ENCODE measurements at places on chromosomes 7 and 10.

DNA sequence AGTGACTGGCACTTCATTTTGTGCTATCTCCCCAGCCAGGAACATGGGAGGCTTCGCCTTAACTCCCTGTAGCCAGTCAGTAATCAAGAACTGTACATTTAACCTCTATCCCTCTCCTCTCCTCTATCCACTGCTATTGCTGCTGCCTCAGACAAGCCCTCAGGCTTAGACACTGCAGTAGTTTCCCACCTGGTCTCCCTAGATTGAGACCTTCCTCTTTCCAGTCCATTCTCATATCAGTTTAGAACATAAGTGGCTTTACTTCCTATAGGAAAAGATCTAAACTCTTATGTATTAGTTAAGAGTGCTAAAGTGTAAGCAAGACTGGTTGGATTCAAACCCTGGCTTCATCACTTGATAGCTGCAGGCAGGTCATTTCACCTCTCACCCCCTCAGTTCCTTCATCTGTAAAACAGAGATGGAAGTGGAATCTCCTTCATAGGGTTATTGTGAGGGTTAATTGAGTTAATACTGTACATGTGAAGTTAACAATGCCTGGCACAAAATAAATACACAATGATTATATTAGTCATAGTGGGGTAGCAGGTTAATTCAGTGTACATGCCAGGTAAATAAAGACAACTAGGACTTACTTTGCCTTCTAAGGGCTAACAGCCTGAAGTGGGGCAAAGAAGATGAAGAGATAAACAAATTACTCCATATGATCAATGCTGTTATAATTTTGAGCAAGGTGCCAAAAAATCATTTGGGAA lies 76.1 kb downstream of the ZNF277 start:
- no peak for DNase-seq

DNA sequence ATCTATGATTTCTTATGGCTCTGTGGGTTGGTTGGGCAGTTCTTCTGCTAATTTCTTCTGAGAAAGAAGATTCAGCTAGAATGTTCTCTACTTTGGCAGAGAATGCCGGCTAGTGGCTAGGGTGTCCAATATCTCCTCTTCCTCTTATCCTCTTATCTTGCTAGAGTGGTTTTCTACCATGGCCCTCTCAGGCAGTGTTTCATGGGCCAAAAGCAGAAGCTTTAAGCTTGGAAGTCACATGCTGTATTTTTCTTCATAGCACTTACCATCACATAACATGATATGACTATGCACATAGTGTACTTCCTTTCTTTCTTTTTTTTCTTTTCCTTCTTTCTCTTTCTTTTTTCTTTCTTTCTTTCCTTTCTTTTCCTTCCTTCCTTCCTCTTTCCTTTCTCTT lies 140.0 kb downstream of the ITGB8 start:
- DNase-seq: no peak

DNA sequence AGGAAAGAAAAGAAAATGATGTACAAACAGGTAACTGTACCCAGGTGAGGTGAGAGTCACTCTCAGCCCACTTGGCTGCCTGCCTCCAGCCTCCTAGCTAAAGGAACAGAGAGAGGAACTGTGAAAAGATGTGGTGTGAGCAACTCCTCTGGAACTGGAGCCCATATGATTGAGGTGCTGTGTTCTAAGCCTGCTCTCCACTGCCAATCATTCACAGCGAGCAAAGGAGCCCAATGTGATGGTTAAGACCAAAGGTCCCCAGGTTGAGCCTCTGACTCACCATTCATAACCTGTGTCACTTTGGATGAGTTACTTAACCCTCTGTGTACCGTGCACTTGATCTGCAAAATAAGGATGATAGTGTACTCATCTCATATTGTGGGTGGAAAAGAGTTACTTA lies 868.1 kb upstream of the AUTS2 start:
- DNase-seq: no peak

GRCh38 chr7:148723166-148723559 lies 24.5 kb downstream of the CUL1 start:
- no peak for DNase-seq

DNA sequence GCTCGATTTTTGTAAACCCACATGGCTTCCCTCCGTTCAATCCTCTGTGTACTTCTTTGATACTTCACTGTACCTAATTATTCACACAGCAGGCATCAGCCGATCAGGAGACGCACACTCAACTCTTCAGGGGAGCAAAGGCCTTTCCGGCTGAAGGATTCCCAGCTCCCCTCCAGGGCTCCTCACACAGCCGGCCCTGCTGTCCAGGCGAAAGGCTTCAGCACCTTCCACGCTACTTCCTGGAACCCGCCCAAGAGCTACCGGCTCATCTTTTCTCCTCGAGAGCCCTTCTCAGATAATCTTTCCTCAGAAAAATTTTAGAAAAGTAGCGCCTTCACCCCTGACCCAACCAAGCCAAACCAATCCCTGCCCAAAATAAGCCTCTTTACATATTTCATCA lies 270.4 kb downstream of the ZMYND11 start:
- DNase-seq: no peak

- DNase-seq: no peak
Measured at GRCh38 chr7:95509199-95509598, 23.5 kb downstream of the ASB4 start.

DNA sequence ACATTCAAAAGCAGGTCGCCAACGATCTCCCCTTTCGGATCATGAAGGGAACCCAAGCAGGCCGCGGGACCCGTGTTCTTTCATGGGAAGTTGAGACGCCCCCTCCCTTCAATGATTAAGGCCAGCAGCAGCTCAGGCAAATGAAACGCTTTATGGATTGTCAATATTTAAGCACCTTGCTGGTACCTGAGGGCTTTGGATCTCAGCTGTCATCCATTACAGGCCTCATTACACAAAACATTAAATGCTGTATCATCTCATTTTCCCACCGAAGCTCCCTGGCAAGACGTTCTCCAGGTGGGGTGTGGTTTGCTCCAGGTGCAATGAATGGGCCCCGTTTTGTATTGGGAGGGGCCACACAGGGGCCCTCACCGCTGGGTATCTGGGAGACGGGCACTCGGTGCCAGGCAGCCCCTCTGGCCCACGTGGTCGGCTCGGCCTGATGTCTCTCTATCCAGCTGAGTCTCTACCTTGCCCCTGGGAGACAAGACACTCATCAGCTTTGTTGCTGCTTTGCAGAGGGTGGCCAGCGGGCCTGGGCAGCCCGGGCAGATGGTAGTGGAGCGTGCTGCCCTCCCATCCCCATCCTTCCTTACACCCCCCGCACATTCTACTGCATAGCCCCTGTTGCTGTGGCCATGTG lies 456.1 kb upstream of the FOXK1 start:
- DNase-seq: no peak

- no peak for DNase-seq
Measured at GRCh38 chr10:127275272-127275671, 78.9 kb upstream of the INSYN2A start.

DNA sequence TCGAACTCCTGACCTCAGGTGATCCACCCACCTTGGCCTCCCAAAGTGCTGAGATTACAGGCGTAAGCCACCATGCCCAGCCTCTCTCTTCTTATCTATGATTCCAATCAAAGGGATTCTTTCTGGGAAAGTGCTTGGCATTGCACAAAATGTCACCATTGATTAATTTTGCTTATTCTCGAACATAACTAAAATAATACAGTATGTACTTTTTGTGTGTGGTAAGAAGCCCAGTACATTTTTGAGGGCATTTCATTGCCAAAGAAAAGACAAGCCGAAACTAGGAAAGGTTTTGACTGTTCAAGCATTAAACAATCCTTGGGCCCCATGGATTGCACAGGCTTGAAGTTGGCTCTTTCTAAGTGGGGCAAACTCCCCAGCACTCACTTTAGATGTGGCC lies 18.3 kb upstream of the CACUL1 start:
- no peak for DNase-seq

- DNase-seq: no peak
Measured at GRCh38 chr7:985127-985416, 2.1 kb downstream of the CYP2W1 start.

DNA sequence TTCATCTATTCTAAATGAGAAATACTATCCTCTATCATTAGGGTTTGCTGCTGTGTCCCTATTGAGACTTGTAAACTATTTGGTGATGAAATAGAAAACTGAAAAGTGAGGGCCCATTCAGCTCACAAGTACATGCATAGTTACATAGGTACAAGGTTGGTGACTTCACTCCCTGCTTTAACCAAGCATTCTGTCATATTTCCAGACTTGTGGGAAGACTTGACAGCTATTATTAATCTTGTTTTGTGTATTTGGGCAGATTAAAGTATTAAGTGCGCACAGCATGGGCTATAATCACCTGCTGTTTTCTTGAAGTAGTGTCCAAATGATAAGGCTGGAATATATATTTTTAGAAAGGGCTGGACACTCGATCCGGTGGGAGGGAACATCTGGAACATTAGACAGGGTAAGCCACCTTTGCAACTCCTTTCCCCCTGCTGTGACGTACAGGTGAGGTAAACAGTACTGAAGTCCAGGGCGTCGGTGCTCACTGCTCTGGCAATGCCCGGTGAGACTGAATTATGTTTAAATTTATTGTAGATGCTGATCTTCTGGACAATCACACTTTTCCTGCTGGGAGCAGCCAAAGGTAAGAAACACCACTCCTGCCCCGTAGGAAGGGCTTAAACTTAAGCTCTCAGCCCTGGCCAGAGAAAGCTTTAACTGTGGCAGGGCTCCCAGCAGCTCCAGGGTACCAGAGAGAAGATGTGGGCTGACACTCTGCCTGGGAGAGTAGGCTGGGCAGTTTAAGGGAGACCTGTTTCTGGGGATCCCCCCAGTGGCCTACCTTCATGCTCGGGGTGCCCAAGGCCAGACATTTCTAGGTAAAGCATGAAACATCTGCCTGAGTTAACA lies at the start of gene PNLIPRP1:
Gene PNLIPRP1 (plus strand): TSS at position 370 of the 855 bp plus-strand sequence. CDS start 171 bp downstream, at position 541.
- DNase-seq: no peak

GRCh38 chr10:22341190-22341925 lies 3.9 kb upstream of the SPAG6 start:
- no peak for DNase-seq

DNA sequence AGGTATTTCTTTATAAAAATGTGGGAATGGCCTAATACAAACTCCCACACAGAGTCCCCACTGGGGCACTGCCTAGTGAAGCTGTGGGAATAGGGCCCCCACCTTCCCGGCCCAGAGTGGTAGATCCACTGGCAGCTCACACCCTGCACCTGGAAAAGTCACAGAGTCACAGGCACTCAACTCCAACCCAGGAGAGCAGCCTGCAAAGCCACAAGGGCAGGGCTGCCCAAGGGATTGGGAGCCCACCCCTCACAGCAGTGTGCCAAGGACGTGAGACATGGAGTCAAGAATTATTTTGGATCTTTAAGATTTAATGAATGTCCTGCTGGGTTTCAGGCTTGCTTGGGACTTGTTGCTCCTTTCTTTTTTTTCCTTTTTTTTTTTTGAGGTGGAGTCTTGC lies 5.3 kb upstream of the DNAJC12 start:
- DNase-seq: no peak

GRCh38 chr7:71191771-71192170 lies 59.8 kb downstream of the GALNT17 start:
- no peak for DNase-seq

- DNase-seq: no peak
Measured at GRCh38 chr10:108904163-108904838, 1019.0 kb downstream of the XPNPEP1 start.

GRCh38 chr7:119802147-119802546 lies 470.8 kb upstream of the KCND2 start:
- DNase-seq: no peak

DNA sequence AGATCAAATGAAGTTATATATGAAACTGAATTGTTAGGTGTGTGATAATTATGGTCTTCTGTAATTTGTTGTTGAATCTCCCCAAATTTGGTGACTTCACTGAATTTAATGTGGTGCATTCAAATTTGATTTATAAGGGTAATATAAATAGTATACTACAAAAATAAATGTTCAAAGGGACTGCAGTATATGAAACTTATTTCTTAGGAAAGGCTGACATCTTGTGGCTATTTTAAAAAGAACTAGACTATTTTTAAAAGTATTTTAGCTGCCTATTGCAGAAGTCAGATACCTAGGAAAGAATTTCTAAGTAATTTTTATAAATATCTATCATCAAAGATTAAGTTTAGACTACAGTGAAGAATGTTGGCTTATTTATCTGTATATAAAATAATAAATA lies 36.6 kb downstream of the ATRNL1 start:
- no peak for DNase-seq

DNA sequence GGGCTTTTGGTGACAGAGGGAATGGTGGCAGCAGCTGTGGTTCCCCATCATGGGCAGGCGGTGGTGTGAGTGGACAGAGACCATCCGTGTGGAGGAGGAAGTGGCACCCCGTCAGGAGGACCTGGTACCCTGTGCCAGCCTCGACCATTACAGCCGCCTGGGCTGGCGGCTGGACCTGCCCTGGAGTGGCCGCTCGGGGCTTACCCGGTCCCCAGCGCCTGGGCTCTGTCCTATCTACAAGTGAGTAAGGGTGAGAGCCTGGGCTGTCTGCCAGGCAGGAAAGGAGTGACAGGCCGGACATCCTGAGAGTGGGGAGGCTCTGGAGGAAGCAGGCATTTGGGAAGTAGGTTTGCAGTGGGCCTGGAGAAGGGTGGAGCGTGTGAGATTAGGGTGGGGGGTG lies 2.9 kb upstream of the ZNF467 start:
- no peak for DNase-seq

DNA sequence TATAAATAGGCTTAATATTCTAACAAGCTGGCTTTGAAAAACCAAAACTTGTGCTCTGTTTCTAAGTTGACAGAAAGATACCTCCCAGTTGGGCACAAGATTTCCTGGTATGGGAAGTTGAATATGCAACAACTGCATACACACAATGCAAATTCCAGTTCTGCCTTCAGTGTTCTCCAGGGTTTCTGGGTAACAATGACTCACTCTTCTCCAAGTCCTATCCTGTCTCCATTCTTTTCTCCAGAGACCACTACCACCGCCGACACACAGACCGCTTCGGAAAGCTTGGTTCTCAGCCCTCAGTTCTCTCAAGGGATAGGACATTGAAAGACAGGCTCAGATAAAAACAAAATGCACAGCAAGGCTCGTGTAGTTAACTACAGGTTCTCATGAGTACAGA lies 12.2 kb downstream of the PDE1C start:
- DNase-seq: no peak

GRCh38 chr7:8998762-8999161 lies 565.4 kb downstream of the NXPH1 start:
- no peak for DNase-seq

GRCh38 chr10:14507176-14507575 lies 176.5 kb upstream of the FRMD4A start:
- no peak for DNase-seq

- DNase-seq: no peak
Measured at GRCh38 chr10:88234297-88234696, 348.8 kb downstream of the RNLS start.

DNA sequence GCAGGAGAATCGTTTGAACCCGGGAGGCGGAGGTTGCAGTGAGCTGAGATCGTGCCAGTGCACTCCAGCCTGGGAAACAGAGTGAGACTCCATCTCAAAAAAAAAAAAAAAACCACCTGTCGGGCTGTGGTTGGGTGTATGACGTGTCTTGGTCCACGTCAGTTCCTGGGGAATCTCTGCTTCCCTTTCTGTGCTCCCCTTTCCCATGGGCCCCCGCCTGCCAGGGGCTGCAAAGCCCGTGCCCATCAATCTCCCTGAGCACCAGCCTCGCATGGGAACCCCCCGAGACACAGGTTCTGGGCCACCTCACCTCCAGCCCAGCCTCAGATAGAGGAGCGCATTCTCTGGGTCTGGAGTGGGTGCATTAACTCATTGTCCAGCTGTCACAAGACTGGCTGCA lies 2.3 kb upstream of the SH2B2 start:
- DNase-seq: no peak

All from keratinocyte (primary cell).